Right forelimb (tissue), 1 donor: ENCODE measurements at places on chromosomes 6 and 20.

DNA sequence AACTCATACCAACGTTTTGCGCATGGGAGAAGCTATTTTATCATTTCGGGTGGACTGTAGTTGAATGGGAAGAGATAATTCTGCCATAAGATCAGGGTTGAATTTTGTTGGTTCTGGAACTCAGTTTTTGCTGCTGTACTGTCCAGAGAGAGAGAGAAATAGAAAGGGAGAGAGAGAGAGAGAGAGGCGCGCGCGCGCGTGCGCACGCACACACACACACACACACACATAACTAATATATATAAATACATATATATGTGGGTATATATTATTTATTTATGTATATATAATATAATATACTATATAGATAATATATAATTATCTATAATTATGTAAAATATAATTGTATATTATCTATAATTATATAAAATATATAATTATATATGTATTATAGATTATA lies 21.9 kb downstream of the ATRN start:
- no peak for DNase-seq

GRCh38 chr6:119676961-119677360 lies 327.4 kb upstream of the MAN1A1 start:
- no peak for DNase-seq

DNA sequence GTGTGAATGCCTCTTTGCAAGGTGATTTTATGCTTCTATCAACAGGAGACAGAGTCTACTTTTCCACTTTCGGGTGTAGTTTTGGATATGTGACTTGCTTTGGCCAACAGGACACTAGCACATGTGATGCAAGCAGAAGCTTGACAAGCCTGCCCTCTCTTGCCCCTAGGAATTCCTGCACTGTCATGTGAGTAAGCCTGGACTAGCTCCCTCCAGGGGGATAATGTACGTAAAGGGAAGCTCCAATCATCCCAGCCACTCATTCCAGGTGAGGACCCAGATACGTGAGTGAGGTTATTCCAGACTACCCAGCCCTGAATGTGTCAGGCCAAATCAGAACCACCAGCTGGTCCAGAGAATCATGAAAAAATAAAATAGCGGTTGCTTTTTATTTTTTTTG lies 33.3 kb downstream of the BEND3 start:
- no peak for DNase-seq

GRCh38 chr6:123527406-123527805 lies 109.3 kb downstream of the TRDN start:
- DNase-seq: no peak

GRCh38 chr6:87945966-87946365 lies 101.7 kb upstream of the SPACA1 start:
- DNase-seq: no peak
